ENCODE measurements at places on chromosomes 7 and 10.

DNA sequence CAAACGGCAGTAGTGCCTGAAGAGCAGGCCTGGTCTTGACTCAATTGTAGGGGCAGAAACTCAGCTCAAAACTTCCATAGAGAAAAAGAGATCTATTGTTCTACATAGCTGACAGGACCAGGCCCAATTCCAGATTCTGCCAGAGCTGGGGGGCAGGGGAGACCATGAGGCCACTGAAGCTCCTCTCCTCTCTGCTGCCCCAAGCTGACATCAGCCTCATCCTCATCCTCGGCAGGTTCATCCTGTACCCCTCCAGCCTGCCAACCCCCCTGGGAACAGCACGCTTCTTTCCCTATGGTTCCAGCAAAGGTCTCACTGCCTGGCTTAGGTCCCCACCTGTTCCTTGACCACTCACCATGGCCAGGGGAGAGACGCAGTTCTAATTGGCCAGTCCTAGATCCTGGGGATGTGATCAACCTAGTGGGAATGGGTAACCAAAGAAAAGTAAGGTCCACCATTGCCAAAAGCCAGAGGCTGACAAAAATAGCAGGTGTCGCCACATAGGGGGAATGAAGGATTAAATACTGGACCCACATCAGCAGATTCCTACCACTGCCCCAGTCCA, 42.9 kb downstream of the CCDC3 start:
- no peak for DNase-seq

DNA sequence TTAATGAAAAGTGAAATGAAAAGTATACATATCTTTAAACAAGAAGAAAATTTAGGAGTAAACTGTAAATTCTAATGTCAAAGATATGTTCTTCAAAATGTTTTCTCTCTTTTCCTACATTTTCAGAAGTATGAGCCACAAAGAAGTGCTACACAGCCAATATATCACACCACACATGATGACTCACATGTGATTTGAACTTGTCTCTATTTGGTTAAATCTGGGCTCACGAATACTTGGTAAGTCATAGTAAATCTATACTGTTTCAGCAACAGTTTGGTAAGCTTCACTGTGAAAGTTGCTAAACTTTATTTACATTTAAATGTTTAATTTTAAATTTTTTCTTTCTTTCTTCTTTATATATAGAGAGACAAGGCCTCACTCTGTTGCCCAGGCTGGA, 380.6 kb upstream of the IGFBP3 start:
- no peak for DNase-seq

DNA sequence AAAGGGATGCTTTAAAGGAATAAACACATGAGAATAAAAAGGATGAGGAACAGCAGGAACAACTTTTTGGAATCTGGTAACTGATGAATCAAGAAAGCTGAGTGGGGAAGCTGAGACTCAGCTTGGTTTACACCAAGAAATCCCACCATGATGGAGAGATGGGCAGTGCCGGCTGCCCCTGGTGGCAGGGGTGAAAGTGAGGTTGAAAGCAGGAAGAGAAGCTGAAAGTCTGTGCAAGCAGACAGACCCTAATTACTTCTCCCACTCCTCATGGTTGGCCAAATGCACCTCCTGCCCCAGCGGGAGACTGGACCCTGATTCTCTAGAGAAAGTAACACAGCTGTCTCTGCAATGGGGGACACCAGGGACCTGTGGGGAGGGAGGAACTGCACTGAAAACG, 57.6 kb upstream of the NANOS1 start:
- DNase-seq, result no peak

DNA sequence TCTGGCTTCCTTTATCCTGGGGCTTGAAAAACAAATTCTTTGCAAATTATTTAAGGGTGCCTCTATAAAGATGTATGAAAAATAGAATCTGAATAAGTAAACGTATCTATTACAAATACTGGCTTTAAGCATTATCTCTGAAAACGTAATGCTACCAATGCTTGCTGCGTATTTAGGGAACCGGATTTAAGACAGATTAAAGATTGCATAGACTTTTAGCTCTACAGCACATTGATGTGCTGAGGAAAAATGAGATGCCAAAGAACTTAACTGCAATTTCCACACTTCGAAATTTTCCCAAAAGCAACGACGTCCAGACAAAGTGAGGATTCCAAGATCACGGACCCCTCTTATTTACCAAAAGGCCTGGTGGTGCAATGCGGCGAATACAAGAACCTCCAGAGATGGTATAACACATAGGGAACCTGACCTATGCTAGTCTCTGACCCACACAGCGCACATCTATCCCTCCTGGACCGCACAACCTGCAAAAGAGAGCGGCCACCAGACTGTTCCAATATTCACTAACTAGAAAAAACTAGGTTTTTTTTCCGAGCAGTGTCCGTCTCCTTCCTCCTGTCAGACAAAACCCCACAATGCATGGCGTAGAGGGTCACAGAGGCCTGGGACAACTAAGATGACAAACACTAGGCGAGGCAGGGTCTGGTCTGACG, 34.3 kb upstream of the PHF14 start:
- DNase-seq, result peak; percentile 23

DNA sequence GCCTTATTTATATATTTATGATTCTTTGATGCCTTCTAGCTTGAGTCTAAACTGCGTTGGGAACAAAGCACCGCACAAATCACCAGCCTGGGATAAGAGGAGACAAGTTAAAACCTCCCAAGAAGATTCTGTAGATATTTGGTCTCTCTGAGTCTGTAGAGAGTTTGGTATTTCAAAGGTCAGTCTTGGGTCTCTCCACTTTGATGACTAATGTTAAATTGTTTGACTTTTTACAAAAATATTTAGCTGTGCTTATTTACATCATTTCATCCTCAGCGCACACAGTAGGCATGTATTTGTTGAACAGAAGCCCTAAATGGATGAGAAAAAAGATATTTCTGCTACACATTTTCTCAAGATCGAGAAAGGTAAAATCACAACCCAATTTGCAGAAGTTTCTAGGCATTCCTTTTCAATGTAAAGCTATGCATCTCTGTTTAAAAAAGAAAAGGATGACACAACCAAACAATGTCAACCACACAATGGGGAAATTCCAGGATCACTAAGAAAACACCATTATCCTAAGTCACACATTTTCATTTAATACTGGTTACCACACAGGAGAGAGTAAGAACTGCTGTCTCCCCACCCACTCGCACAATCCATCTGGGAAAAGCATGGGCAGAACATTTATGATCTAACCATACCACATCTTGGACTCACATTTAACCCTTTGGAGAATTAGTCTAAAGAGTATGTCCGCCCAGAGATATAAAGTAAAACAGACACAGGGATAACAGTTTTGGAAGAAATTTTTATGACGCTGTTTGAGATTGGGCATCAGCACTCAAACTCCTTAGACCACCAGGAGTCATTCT, 4.4 kb downstream of the CDK6 start:
- no peak for DNase-seq

GRCh38 chr7:106729720-106730385, 68.9 kb upstream of the CCDC71L start:
- no peak for DNase-seq

DNA sequence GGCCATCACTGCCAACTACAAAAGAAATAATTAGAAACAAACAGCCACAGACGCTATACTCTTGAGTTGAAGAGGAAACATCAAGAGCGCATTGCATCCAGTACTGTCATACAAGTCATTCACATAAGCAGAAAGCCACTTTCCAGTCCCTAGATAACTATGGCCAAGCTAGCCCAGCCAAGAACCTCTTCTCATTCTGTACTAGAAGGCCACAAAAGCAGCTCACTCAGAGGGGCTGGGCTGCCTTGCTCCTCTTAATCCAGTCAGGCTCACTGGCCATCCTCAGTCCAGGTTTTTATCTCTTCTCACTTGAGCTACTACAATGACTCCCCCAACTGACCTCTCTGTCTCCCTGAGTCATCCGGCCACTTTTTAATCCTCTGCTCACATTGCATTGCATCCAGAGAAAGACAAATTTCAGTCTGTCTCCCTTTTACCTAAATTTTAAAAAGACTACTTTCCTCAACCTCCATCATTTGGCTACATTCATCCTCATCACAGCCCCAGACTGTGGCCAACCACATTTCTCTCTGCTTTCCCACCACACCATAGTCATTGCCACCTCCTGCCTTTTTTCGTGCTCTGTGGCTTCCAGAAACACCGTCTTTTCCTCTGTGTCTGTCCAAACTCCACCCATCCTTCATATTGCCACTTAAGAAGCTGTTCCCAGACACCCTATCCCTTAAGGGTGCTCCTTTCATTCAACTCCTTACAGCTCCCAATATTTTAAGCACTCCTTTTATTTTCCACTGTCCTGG, 25.0 kb downstream of the PPP1R3C start:
- no peak for DNase-seq

DNA sequence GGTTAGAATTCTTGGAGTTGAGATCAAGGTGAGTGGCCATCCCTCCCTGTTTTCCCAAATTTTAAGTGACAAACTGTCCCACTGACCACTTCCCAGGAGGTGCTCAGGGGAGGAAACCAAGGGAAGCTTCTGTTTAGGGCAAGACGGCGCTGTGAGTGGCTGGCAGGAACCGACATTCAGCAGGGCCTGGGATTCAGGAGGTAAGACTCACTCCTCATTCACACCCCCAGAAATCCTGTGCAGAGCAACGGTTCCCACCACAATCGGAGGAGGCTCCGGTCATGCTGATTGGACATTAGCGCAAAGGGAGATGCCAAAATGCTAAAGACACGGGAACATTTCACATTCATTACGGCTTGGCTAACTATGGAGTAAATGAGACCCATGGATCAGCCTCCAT, 200.9 kb downstream of the GRID1 start:
- no peak for DNase-seq

All from head of caudate nucleus (tissue), 42 donors.